ENCODE measurements at places on chromosomes 16 and 17.

DNA sequence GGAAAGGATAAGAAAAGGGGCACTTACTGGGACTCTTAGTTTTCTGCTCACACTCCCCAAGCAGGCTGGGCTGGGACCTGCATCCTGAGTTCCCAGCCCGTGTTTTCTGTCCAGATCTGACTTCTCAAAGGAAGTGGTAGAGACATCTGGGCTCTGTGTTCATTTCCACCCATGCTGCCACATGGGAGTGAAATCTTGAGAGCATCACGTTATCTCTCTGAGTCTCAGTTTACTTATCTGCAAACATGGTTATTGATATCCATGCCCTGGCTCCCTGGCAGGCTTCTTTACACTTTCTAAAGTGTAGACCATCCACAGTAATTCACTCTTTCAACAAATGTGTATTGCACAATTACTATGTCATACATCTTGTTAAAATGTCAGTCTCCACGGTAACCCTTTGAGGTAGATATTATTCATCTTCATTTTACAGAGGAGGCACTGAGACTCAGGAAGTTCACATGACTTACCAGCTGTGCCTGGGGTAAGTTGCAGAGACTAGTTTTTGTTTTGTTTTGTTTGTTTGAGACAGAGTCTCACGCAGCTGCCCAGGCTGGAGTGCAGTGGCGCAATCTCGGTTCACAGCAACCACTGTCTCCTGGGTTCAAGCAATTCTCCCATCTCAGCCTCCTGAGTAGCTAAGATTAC, 3.4 kb downstream of the ZNF688 start:
- DNase-seq: no peak

DNA sequence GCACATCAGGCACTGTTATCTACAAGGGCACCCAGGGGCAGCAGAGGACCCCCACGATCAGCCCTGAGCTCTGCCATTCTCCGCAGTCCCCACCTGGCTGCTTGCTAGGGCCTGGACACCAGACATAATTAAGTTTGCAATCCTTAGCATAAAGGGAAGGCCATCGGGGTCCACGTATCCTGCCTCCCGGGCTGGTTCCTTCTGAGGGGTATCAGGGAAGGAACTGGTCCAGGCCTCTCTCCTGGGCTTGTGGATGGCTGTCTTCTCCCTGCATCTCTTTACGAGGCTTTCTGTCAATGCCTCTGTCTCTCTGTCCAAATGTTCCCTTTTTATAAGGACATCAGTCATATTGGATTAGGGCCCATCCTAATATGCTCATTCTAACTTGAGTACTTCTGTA, 77.8 kb downstream of the CYLD start:
- no peak for DNase-seq

DNA sequence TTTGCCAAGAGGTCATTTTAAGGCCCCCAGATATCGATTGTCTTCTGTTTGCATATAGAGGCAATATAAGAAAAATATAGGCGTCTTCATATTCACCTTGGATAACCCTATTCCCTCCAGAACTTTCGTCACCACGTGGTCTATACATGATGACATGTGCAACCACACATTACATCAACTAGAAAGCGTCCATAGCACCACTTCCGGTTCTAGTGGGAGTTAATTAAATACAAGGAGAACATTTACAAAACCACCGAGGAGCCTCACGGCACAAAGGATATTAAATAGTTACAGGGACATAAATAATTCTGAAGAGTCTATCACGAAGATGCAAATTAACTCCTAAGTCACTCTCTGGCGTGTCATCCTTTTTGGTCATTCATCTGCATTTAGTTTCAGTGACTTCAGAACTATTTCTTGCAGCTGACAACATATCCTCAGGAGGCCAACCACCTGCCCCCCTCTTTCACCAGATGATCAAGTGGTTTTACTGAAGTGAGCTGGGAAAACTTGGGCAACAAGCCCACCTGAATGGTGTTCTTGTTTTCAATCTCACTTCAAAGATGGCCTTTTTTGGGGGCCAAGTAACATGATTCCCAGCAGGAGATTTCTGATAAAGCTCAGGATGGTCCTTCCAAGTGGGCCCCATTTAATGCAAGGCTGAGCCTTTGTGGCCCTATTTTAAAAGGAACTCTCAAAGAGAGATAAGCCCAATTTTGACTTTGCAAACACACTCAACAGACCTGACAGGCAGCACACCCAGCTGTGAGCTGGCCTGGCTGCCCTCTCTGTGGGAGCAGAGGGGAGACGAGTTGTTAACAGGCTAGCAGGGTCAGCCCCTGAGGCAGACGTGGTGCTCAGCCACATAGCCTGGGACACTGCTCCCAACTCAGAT, 15.3 kb downstream of the CMTM3 start:
- no peak for DNase-seq

DNA sequence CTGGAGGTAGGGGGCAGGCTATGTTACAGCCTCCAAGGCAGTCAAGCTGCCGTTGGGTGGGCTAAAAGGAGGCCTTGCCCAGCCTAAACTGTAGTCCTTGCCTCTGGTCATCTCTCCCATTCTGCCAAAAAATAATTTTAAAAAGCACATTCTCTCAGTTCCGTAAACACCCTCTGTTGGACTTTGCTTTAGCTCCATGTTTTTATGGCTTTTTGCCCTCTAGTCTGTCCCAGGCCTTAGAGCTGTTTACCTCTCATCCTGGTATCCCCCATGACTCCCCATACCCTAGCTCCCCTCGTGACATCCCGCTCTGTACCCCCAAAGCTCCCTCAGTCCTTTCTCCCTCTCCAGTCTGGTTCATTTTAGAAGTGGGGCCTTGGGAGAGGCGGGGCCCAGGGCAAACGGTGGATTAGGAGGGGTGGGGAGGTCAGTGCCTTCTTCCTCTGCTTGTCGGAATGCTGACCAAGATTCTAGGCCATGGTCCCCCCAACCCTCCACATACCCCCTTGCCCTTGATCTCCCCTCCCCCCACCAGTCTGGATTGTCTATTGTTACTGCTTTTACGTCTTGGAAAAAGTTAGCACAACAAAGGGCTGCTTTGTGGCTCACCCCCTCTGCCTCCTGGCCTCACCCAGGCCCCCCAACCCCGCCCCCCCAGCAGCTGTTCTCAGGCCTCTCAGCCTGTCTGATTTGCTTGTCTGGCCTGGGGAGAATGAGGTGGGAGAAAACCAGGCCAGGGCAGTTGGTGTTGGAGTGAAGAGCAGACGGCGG, 18.4 kb downstream of the GJD3 start:
- no peak for DNase-seq

- no peak for DNase-seq
These were observed at the start of gene SLFN12L for GRCh38 chr17:35537601-35538141. Gene SLFN12L (minus strand): TSS chr17:35537678. CDS start chr17:35522364, 15,314 bp downstream.

GRCh38 chr17:3546521-3546920, 11.1 kb downstream of the TRPV3 start:
- DNase-seq: no peak

DNA sequence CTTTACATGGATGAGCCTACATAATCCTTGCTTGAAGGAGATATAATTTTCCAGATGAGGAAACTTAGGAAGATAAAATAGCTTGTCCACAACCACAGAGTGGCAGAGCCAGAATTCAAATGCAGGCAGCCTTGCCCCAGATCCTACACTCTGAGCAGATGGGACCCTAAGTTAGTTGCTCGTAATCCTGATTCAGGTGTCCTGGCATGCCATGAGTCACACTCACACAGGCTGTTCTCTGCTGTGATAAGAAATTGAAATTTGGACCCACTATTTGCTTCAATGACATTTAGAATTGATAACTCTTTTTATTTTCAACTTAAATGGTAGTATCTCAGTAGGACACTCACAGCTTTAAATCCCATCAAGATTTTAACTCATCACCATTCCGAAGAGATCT, 150.7 kb upstream of the CACNG5 start:
- no peak for DNase-seq

- no peak for DNase-seq
These were observed 39.7 kb upstream of the MEAK7 start for GRCh38 chr16:84544031-84544773.

- no peak for DNase-seq
These were observed 496.9 kb upstream of the ZFHX3 start for GRCh38 chr16:73544826-73545225.
